MM.1S (cell line): ENCODE measurements at places on chromosomes 3 and 15.

- no peak for DNase-seq
Observed at GRCh38 chr3:100057716-100058575, 56.4 kb downstream of the FILIP1L start.

GRCh38 chr15:49410641-49411040 is 12.4 kb upstream of the FGF7 start:
- DNase-seq, result no peak

DNA sequence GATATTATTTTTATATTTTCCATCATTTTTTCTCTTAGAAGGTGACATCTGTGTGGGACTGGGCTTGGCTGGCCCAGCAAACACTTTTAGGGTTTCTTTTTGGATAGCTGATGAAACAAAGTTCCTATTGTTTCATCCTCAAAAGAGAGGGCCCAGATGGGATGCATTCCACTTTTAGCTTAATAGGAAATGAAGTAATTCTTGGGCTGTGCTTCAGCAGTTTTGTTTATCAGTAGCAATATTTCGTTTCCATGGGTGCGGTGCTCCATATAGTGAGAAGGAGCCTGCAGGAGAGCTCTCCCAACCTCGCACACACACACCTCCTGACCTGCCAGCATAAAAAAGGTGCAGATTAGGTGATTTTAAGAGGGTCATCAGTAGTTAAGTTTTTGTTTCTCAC is 147.5 kb downstream of the AKAP13 start:
- no peak for DNase-seq

GRCh38 chr3:170485294-170485693 is 66.6 kb downstream of the CLDN11 start:
- no peak for DNase-seq

- no peak for DNase-seq
Observed at GRCh38 chr15:90799639-90800170, 68.7 kb upstream of the FURIN start.

DNA sequence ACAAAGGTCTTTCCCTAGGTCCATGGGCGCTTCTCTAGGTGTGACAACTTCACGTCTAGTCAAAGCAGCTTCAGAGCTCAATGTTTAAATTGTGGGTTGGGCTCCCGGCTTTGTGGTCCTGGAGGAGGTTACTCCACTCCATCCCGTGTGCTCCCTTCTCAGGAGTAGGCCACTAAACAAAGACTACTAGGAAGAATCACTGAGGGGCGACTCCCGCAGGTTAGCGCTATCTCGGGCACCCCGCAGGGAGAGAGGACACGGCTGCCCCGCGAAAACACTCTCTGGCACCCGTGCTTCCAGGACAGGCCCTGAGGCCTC is 500 bp downstream of the PARP6 start:
- DNase-seq, result peak; percentile 6

DNA sequence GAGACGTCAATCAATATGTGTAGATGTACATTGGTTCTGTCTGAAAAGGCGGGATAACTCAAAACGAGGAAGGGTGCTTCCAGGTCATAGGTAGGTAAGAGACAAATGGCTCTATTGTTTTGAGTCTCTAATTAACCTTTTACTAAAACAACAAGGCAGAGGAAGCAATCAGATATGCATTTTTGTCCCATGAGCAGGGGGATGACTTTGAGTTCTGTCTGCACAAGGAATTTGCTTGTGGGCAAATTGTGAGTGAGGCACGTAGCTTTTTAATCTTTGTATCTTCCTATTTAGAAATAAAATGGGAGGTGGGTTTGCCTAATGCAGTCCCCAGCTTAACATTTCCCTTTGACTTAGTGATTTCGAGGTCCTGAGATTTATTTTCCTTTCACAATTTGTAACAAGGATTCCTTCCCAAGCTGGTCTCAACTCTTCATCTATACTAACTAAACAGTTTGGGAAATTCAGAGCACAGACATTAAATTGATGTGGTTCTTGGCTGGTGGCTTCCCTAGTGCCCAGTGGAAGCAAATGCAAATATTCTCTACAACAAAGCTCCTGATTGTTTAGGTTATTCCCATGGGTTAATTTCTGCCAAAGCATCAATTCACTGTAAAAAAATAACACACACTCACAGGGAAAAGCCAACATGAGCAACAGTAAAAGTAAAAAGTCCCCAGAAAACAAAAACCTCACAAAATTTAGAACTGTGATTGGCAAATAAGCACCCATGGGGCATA is 738.8 kb upstream of the SGO1 start:
- DNase-seq, result no peak

GRCh38 chr3:50649451-50649931 is 25.2 kb upstream of the DOCK3 start:
- DNase-seq, result no peak

GRCh38 chr3:40841570-40842109 is 316.9 kb downstream of the ZNF621 start:
- no peak for DNase-seq

- no peak for DNase-seq
Observed at GRCh38 chr3:73270839-73271483, 209.5 kb downstream of the EBLN2 start.

GRCh38 chr15:57503051-57503702 is 88.5 kb upstream of the MYZAP start:
- no peak for DNase-seq
